ENCODE measurements at places on chromosomes 3 and 15.

GRCh38 chr15:27328186-27328585 lies 357.2 kb downstream of the GABRG3 start:
- no peak for DNase-seq

- DNase-seq: peak; percentile 37
Observed at GRCh38 chr3:195075941-195076875, 194.8 kb downstream of the XXYLT1 start.

GRCh38 chr15:80885016-80885579 lies 104.5 kb downstream of the MESD start:
- no peak for DNase-seq

GRCh38 chr3:3848923-3849275 lies 49.7 kb downstream of the LRRN1 start:
- DNase-seq: no peak

DNA sequence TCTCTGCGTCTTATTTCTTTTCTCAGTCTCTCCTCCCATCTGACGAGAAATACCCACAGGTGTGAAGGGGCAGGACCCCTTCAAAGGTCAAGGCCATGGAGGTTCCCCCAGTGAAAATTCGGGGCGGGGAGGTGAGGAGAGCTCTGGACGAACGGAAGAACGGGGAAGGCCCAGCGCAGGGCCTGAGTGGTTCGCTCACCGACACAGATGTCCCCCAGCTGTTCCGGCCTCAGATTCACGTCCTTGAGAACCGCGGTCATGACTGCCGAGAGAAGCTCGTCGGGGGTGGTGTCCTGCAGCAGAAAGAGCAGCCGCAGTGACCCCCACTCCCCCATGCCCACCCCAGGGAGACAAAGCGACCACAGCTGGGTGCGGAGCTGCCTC lies 542 bp downstream of the ACAA1 start:
- peak; percentile 55 for DNase-seq

- DNase-seq: no peak
Observed at GRCh38 chr3:155106119-155106518, 26.0 kb downstream of the MME start.

- no peak for DNase-seq
Observed at GRCh38 chr3:45958321-45958791, 15.1 kb downstream of the CXCR6 start.

GRCh38 chr3:175075269-175075668 lies 216.1 kb downstream of the NAALADL2 start:
- DNase-seq: no peak

- no peak for DNase-seq
Observed at GRCh38 chr3:183038221-183038620, 57.9 kb upstream of the DCUN1D1 start.

GRCh38 chr15:66943456-66944095 lies 121.8 kb upstream of the SMAD3 start:
- DNase-seq: no peak

- DNase-seq: no peak
Observed at GRCh38 chr15:100803171-100803440, 76.5 kb upstream of the ALDH1A3 start.

All from suppressor macrophage treated with lipopolysaccharide for 1 hour (primary cell).